ENCODE measurements at places on chromosomes 3 and 15.
A peak's percentile ranks its signal among the peaks of the same experiment; 100 is the strongest.

- DNase-seq, result no peak
Measured at GRCh38 chr3:72445827-72446217, 402.4 kb downstream of the SHQ1 start.

DNA sequence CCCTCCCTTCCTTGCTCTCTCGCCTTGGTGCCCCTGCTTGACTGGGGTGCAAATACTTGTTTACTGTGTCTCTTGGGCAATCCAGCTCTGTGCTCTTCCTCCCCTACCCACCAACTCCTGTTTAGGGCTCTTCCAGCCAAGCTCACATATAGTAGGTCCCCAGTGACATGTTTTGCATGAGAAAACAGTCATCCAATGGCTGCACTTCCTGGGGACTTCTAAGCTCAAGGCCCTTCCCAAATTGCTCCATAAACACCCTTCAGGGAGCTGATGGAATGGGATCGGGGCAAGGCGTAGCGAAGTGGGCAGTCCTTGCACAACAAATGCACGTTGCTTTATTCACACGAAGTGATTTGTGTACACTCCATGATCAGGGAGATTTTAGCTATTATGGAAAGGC lies 9.4 kb upstream of the COPG1 start:
- DNase-seq, result no peak

DNA sequence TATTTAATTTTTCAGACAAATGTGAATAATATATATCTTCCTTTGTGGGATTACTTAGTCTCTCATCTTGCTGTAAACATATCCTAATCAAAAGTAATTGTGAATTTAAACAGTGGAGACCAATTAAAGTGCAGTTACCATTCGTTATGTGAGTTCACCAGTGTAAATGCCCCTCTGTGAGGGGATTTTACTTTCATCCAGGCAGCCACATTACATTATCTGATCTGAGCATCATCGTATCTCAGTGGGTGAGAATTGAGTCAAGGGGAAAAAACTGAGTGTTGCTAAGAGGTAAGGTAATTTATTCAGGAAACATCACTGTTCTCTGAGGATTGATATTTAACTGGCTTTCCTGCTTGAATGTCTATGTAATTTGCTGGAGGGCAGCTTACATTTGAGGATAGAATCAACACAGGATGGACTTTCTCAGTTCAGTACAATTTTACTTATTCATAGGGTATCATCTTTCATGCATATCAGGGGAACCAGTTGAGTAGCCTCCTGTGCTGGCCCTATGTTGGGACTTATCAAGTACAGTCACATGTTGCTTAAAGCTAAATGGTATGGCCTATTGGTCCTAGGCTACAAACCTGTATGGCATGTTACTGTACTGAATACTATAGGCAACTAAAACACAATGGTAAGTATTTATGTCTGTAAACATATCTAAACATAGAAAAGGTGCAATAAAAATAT lies 219.7 kb downstream of the CD47 start:
- DNase-seq, result no peak

- no peak for DNase-seq
Measured at GRCh38 chr15:57229051-57229450, 147.3 kb upstream of the CGNL1 start.

GRCh38 chr3:143855183-143855582 lies 6.9 kb upstream of the SLC9A9 start:
- DNase-seq, result no peak

DNA sequence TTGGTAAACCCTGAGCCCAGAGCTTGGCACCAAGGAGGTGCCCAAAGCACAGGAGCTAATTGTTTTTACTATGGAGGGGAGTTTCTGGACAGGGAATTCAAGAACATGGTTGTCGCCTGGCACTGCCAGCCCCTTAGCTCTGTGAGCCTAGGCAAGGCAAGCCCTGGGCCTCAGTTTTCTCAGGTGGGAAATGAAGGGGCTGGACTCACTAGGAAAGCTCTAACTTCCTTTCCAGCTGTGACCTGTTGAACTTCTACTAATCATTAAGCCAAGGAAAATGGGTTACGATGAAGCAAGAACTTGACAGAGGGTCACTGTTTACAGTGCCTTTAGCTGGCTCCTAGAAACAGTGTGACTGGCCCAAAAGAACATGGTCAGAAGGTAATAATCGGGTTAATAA lies 277.2 kb downstream of the SHQ1 start:
- no peak for DNase-seq

DNA sequence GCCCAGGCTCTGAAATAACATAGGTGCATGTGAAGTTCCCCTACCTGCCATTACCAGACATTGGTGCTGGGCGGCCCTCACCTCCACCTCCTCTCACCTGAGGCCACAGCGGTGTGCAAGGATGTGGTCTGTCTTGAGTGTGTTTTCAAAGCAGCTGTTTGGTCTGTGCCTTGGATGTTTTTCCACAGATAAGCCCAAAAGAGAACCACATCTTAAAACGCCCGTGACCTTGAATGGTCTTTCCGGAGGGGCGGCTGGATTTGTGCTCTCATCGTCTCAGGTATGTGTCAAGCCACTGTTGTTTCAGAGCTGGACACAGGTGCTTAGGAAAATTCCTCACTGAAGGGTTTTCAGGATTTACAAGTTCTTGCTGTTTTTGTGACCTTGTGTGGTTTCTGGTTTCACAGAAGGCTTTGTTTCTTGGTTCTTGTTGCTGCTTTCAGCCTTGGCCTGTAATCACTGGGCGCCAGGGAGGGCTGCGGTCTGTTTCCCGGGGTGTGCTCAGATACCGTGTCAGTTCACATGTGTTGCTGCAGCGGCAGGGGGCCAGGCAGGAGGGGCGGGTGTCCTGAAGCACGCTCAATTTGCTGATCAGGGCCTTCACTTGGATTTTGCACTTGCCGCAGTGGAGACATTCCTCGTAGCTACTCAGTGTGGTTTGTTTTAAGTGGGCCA lies 128.4 kb downstream of the IGF1R start:
- DNase-seq, result no peak

GRCh38 chr15:78914027-78914764 lies 30.6 kb downstream of the CTSH start:
- DNase-seq, result no peak

GRCh38 chr3:14401692-14402303 lies 608 bp upstream of the SLC6A6 start:
- DNase-seq, result no peak

- no peak for DNase-seq
Measured at GRCh38 chr15:58249646-58250312, 111.6 kb downstream of the AQP9 start.

- DNase-seq, result no peak
Measured at GRCh38 chr15:68232937-68233336, 3.4 kb upstream of the CLN6 start.

GRCh38 chr15:83164771-83165404 lies 42.7 kb downstream of the HDGFL3 start:
- DNase-seq, result no peak

GRCh38 chr15:89002830-89003229 lies 85.4 kb upstream of the ABHD2 start:
- no peak for DNase-seq

GRCh38 chr3:160129459-160130061 lies 95.7 kb upstream of the C3orf80 start:
- peak; percentile 72 for DNase-seq

DNA sequence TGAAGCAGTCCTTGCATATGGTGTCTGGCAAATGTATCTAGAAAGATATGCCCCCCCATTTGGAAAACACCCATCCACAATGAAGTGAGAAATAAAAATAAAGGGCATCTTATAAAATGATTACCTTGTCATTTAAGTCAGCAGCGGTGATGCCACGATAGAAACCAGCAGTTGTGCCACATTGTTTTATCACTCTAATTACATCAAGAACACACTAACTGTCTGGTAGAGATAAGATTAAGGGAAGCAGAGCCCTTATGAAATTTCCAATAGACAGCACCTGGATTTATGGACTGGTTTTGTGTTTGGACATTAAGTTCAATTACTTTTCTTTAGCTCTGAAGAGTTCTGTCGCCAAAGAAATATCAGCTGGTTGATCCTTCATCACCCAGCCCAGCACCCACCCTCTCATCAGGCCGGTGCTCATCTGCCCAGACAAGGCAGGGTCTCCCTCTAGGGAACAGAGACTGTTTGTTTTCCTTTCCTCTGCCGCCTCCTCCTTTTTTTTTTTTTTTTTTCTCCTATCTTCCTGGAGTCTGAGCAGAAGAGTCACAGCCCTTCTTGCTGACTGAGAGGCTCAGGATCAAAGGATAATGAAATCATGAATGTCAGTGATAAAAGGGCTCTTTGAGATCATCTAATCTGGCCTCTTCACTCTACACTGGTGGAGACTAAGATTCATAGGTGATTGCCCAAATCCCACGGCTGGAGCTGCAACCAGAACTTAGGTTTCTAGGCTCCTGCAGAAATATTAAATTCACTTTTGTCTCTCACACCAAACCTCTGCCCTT lies 464.1 kb downstream of the NTRK3 start:
- no peak for DNase-seq

- no peak for DNase-seq
Measured at GRCh38 chr3:172270557-172271166, 177.6 kb downstream of the GHSR start.

GRCh38 chr3:127749361-127749760 lies 73.0 kb downstream of the MGLL start:
- DNase-seq, result no peak

GRCh38 chr3:13010780-13011572 lies 62.3 kb downstream of the IQSEC1 start:
- DNase-seq, result no peak

DNA sequence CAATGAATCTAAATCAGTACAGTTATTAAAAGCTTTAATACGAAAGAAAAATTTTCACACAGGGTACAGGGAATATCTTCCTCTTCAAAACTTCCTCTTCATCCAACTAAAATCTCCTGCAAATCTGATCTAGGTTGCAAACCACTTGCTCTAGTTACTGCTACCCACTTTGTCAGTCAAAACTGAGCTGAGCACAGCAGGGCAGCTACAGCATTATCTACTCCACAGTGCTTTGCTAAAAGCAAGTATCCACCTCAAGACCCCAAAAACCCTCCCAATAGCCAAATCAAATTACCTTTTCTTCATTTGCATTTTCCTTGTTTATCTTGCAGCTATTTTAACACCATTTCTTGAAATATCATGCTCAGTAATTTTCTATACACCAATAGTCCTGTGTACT lies 14.7 kb downstream of the ZNF280D start:
- no peak for DNase-seq

GRCh38 chr3:186386883-186387560 lies 25.0 kb upstream of the DGKG start:
- DNase-seq, result no peak

DNA sequence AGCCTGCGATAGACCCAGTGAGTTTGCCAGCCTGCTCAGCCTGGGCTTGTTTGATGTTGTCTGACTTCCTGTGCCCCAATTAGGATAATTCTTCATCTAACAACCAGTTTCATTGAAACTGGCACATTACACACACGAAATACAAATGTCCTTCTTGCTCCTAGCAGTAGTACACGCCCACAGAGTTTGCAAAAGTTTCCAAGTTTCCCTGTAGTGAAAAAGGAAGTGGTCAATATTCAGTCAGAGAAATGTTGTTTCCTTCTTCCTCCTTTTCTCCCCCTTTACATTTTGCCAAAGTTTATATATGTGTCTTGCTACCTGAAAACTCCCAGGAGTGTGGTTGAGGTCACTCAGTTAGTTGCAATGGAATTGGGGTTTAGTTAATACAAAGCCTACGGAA lies 58.4 kb upstream of the LRTM1 start:
- no peak for DNase-seq

DNA sequence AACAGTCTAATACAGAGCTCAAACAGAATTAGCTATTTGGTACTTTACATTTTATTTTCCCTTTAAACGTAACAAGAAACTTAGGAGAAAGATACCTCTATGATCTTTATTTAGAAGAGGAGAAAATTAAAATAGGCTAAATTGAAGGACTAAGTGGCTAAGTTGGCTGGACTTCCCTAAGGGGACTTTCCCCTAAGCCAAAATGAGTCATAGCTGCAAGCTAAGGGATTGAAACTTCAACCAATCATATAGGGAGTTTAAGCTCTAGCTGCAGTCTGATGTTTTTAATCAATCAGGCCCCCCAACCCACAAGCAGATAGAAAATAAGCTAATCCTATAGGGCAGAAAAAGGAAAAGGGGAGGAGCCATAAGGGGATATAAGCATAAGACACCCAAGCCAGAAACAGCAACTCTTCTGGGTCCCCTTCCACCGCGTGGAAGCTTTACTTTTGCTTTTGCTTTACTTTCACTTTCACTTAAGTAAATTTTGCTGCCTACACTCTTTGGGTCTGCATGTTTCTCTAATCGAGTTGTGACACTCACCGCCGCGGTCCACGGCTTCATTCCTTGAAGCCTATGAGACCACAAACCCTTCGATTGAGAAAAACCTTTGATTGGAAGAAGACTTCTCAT lies 1108.5 kb upstream of the EPHA6 start:
- DNase-seq, result no peak

DNA sequence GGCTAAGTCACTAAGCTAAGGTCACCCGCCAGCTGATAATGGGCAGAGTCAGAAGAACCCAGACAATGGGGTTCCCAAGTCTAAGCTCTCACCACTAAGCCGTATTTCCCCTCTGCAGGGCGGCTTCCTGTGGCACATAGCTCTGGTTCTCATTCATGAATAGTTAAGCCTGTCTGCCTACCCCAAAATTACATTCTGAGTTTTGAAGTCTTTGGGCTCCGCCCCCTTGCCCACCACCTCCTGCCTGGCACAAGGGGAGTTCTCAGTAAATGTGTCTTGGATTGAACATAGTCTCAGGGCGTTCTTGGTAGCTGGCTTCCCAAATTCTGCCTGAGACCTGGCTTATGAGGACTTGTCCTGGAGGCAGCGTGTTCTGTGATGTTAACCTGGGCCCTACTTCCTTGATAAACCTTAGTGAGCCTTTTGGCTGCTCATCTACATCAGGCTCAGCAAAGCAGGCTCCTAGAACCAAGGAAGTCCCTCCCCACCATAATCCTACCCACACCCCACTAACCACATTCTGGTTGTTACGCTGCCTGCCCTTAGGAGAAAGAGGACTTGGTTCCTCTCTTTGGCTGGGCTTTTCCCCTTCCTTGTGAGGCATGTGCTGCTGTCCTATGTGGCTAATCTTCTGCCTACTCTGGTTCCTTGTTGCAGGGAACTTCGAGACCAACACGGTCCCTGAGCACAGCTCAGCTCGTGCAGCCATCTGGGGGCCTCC lies 54.9 kb downstream of the STARD5 start:
- no peak for DNase-seq

GRCh38 chr3:99315896-99316295 lies 322.5 kb upstream of the COL8A1 start:
- DNase-seq, result no peak

GRCh38 chr3:76941376-76941775 lies 98.5 kb upstream of the ROBO2 start:
- DNase-seq, result no peak

GRCh38 chr3:122797291-122797690 lies 2.4 kb downstream of the SLC49A4 start:
- DNase-seq, result no peak
